Ammon's horn (tissue), 1 donor: ENCODE measurements at places on chromosomes 6 and 20.
A peak's percentile ranks its signal among the peaks of the same experiment; 100 is the strongest.

GRCh38 chr20:23939641-23940040 is 48.9 kb downstream of the GGTLC1 start:
- DNase-seq = no peak

GRCh38 chr6:149250951-149251350 is 66.6 kb upstream of the TAB2 start:
- no peak for DNase-seq

- no peak for DNase-seq
These were observed 46.2 kb downstream of the TRAF3IP2 start for GRCh38 chr6:111559188-111560097.

DNA sequence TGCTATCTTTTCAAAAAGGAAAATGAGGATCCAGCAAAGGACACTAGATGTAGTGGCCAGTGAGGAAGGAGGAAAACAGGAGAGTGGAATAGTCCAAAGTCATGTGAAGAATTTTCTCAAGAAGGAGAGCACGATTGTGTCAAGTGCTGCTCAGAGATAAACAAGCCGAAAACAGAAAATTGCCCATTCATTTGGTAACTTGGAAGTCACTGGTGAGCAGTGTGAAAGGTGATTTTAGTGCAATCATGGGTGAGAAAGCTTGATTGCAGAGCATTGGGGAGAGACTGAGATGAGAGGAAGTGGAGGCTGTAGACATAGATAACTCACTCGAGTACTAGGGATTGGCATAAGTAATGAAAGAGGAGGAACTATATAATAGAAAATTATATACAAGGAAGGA is 26.0 kb upstream of the PRDM1 start:
- no peak for DNase-seq

DNA sequence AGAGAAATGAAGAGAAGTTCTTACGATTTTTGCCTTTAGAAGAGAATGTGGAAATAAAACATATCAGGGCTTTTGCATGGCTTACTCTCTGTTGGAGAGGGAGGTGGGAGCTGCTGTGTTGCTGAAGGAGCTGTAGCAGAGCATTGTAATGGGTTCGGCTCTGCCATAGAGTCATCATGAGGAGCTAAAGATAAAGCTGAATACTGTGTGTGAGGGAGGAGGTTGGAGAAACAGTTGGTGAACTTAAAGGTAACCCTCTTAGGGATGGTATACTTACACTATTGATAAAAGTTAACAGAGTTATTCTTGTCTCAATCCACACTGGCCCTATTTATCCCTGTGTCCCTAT is 34.8 kb downstream of the CTNNBL1 start:
- no peak for DNase-seq

DNA sequence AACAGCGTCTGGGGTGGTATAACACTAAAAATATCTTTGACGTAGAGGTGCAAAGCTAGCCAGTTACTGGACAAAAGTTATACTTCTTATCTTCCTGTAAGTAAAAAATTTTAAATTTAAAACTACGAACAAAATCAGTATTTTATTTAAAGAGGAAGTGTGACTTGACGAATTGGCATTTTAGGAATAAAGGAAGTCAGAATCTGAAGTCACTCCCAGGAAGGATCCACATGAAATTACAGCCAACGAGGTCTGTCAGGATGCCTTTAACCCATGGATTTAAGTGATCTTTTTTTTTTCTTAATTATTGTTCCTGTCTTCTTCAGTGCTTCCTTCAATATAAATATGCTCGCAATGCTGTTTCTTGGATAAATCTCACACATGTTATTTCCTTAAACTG is 27.2 kb upstream of the SNX9 start:
- DNase-seq = no peak

GRCh38 chr20:54470697-54471096 is 4.7 kb upstream of the DOK5 start:
- DNase-seq = no peak

GRCh38 chr20:17648315-17648646 is 33.8 kb downstream of the RRBP1 start:
- no peak for DNase-seq

DNA sequence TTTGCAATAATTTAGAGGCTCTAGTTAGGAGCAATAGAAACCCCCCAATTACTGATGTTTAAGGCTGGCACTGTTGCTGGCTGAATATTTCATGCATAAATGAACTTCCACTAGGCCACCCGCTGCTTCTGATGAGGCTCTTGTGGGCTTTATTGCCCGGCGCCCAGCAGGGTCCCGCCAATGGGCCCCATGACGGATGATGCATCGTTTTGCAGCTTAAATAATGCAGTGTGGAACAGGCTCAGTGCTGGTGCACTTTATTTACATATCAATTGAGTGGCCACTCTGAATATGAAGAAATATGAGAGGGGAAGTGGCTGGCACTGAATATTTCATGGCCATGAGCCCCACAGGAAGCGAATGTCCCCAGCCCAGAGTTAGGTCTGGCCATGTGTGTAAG is 155.3 kb upstream of the MAFB start:
- no peak for DNase-seq

- no peak for DNase-seq
These were observed 52.5 kb upstream of the CHD6 start for GRCh38 chr20:41670631-41671030.

DNA sequence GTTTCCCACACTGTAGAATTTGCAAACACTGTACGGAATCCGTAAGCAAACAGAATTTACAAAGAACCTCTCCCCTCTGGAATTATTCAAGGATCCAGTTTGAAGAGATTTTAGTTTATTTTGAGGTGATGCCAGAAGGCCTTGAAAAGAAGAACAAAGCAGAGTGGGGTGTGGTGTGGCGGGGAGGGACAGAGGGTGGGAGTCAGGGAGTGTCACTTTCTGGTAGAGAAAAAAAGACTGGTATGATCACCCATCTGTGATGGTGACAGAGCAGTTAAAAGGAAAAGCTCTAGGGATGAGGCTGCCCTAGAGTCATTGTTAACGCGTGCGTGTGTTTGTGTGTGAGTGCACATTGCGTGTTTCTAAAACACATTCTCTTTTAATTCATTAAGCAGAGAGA is 97.0 kb upstream of the F13A1 start:
- DNase-seq = no peak

DNA sequence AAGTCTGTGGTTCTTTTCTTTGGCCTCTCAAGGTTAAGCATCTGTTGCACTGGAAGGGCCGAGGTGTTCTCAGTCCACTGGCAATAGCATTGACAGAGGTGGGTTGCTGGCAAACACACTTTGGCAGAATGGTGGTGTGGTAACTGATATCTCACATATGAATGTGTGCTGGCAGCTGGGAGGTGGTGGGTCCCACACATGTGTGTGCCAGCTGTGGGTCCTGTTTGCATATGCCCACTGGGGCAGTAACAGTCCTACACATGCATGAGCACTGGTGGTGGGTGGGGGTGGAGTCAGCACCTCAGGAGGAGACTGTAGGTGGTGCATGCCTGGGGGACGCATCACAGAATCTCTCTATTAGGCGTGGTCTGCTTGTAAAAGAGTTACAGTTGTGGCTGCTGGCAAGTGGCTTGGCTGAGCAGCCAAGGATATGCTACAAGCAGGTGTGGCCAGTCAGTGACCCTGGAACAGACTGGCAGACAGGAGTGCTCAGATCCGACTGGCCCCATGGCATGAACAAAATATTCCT is 934.3 kb downstream of the GRIK2 start:
- DNase-seq = no peak

GRCh38 chr20:49034070-49034732 is 11.9 kb upstream of the CSE1L start:
- DNase-seq = no peak

DNA sequence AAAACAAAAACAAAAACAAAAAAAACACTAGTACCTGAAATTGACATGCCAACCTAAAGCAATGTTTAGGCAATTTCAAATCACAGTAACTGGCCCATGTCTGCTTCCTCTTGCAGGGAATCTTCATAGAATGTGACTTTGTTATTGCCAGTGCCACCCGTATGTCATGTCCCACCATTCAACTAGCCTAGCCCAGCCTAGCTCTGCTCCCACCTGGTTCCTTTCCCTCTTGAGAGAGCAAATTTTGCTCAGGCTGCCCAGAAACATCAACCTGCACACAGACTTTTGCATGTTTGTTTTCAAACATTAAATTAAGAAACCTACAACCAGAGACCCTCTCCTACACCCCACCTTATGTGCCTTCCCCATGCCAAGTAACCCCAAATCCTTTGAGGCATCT is 124.8 kb upstream of the SLC2A12 start:
- no peak for DNase-seq

DNA sequence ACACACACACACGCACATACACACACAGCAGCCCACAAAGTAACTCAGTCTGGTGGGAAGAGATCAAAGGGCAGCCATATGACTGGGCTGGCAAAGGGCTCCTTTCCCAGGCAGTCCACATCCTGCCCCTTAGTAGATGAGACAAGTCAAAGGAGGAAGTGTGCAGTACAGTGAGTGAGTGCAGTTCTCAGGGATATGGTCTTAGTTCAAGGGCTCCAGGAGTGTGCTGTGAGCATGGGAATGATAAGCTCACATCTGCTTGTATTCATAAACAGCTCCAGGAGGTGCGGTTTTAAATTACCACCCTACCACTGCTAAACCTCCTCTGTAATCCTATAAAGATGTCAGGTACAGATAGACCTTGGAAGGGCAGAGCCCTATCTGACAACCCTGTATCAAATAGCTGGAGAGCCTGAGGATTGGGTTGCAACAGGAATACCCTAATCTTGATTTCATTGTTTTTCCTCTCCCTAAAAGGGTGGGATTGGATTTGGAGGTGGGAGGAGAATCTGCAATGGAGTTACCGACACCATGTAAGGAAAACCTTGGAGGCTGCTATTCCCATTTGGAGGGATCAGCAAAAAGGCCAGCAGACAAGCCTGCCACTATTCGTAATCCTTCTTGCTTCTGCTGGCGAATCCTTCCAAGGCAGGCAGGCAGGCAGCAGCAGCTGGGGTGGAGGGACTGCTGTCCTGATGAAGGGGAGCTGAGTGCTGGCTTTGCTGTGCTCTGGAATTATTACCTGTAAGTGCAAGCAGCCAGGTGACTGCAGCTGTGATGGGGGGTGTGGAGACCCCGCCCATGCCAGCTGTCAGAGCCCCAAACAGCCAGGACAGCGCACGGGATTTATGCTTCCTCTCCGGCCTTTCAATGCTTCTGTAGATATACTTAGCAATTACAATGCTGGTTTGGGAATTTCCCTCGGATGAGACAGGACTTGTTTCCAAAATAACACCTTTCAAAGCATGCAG is 342.7 kb downstream of the PRL start:
- peak; percentile 33 for DNase-seq

GRCh38 chr20:14673164-14673563 is 335.8 kb upstream of the FLRT3 start:
- DNase-seq = no peak

DNA sequence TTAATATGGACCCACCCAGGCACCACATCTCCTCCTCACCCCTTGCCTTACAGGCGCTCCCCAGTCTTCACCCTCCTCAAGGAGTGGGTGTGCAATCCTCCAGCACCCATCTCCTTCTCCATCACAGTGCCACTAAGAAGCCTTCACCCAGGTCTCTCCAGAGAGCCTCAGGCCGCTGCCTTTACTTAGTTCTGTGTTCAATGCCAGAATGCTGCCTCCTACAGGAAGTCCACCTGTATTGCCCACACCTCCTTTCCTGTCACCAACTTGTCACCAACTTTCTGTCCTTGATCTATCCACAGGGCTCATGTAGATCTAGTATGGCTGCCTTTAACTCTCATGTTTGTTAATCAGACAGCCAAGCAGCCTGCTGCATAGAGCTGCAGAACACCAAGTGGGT is 586 bp upstream of the LST1 start:
- no peak for DNase-seq

DNA sequence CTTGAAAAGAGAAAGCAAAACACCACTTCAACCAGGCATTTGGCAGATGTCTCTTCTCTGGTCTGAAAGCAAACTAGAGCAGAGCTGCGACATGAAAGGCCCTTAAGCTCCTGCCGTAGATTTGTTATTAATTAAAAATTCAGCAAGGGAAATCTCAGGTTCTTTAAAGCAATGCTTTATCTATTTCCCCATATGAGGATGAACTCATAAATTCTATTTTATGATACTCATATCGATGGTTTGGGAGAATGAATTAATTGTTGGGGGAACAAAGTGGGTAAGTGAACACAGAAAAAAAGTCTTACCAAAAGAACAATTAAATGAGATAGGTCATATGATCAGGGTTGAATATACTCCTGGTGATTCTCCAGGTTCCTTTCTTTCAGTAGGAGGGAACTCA is 464.7 kb upstream of the SLC35B3 start:
- no peak for DNase-seq

DNA sequence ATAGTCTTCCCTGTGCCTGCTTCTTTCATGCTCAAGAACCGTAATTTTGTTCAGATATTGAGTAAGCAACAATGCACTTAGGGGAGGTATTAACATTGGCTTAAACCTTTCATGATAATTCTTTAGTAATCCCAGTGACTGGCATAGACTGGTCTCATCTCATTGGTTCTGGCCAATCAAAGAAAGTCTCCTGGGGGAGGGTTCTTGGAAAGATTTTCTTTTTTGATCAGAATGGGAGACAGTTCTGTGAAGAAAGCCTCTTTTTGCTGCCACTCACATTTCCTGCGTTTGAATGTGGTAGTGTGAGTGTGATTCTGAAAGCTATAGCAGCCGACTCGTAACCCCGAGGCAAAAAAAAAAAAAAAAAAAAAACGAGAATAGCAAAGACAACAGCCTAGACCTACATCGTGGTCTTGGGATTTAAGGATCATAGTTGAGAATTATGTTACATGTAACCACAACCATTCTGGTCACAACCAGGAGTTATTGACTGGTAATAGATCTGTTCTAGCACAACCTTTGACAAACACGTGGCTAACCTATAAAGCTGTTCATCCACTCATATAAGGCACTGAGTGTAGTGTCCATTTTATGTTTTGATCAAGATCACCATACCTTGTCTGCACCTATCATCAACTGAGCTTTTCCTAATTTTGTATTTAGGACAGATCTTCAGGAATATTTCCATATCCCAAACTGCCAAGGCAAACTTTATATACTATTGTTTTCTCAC is 15.1 kb upstream of the TMEM217 start:
- DNase-seq = no peak

GRCh38 chr6:130035211-130035610 is 16.8 kb downstream of the L3MBTL3 start:
- no peak for DNase-seq

- no peak for DNase-seq
These were observed 200.5 kb downstream of the PLCB4 start for GRCh38 chr20:9269280-9269971.

DNA sequence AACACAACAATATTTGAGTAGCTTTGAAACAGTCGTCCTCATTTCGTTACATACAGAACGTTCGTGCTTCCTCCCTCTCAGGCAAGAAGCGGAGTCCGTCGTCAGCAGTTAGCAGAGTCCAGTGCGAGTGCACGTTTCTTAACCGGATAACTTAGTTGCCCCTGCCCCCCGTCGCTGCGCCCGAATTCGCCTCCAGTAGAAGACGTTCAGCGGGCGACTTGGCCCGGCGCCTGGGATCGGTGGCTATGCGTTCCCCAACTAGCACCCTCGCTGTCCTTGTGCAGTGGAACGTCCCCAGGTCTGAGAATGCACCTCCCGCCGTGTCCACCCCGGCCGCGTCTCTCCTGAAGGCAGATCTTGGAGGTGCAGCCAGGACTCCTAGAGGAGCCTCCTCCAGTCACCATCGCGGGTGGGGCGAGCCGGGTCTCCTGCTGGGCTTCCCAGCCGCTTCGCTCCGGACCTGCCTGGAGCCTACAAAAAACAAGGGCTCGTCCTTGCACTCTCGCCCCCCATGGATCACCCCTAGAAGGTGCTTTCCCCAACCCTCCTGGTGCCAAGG is 910 bp upstream of the PCSK2 start:
- DNase-seq = no peak
